ENCODE measurements at places on chromosomes 7 and 10. TPM values are rescaled to one million over a fixed set of nuclear protein-coding genes. Genes with fewer than 3 reads are reported as not detected.
A peak's percentile ranks its signal among the peaks of the same experiment; 100 is the strongest.

- no peak for DNase-seq
Observed at GRCh38 chr7:42753811-42754363, 158.0 kb downstream of the C7orf25 start.

GRCh38 chr7:137946011-137946410, 55.9 kb downstream of the CREB3L2 start:
- no peak for DNase-seq

- DNase-seq: peak; percentile 34
Observed at GRCh38 chr7:3267966-3268690, 32.9 kb upstream of the SDK1 start.

DNA sequence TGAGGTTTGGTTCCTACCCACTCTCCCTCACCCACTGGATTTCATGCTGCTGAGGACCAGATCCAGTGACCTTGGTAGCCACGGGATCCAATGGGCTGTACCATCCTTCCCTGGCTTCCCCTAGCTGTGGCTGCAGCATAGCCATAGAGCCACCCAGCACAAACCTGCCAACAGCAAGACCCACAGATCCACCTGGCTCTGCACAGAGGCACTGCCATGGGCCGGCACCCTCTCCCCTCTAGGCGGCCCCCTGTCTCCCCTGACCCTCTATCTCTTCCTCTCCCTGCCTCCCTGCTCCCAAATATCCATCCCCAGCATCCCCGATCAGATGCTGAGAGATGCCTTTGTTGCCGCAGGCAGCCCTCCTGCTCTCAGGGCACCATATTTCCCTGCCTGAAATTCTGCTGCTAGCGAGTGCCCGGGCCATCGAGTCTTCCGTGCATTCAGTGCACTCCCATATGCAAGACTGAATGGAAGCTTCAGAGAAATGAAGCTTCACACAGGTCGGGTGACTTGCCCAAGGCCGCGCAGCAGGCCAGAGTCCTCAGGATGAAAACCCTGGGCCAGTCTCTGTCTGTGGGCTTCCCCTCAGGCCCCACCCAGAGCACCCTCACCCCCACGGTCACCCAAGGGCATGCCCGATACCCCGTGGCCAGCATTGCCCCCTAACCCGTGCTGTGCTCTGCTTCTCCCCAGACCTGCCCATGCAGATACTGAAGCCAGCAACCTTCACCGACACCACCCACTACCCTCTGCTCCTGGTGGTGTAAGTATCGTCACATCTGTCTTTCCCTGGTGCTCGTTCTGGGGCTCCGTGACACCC, 130.8 kb downstream of the PAXIP1 start:
- no peak for DNase-seq

GRCh38 chr10:12432402-12433189, 83.2 kb downstream of the CAMK1D start:
- no peak for DNase-seq

GRCh38 chr7:98387131-98387530, 13.8 kb downstream of the BAIAP2L1 start:
- no peak for DNase-seq

GRCh38 chr10:77827366-77827765, 99.2 kb downstream of the DLG5 start:
- DNase-seq: no peak

DNA sequence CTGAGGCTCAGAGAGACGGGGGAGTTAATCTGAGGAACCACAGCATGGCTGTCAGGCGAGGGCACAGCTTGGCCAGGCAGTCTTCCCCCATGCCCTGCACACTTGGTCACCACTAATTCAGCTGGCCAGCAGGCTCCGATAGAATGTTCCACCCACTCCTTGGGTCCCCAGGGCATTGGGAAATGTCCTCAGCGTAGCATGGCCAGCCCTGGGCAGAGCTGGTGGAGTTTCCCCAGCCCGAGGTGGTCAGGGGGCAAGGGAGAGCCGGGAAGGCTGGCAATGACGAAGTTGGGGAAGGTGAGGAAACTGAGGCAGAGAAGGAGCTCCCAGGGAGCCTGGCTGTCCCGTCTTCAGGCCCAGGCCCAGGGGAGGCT, 12.1 kb upstream of the GRIFIN start:
- DNase-seq: no peak

Gene MRLN
- not detected for total RNA-seq

Gene NPC1L1
- total RNA-seq: not detected

Gene CYP3A5
- total RNA-seq: 0.49 TPM

Data from Caki2 (cell line).